ENCODE measurements at places on chromosomes 13 and 19.

DNA sequence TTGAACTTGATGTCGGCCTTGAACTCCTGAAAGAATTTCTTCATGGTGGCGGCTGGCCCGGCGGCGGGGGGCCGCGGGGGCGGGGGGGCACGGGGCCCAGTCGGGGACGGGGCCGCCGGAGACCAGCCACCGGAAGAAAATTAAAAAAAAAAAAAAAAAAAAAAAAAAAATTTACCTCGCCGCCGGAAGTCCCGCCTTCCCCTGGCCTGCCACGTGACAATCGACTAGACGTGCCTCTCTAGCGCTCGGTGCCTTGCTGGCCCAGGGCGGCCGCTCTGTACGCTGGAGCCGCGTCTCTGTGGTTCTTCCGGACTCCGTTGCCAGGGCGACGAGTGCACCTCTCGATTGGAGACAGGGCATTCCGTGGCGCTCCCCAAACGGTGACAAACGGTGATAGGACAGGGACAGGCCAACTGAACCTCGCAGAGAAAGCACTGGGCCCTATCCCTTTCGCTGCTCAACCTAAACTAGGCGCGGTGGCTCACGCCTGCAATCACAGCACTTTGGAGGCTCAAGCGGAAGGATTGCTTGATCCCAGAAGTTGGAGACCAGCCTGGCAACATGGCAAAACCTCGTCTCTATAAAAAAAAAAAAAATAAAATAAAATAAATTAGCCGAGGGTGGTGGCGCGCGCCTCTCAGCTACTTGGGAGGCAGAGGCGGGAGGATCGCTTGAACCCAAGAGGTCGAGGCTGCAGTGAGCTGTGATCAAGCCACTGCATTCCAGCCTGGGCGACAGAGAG, at the start of gene UBXN6:
Gene UBXN6 (minus strand): TSS at position 141 of the 742 bp plus-strand sequence. CDS start 97 bp downstream, at position 44.
- DNase-seq: peak; percentile 48

- DNase-seq: no peak
Observed at GRCh38 chr19:34556488-34556887, 74.9 kb downstream of the WTIP start.

GRCh38 chr13:50762969-50763567, 80.4 kb downstream of the DLEU7 start:
- no peak for DNase-seq

DNA sequence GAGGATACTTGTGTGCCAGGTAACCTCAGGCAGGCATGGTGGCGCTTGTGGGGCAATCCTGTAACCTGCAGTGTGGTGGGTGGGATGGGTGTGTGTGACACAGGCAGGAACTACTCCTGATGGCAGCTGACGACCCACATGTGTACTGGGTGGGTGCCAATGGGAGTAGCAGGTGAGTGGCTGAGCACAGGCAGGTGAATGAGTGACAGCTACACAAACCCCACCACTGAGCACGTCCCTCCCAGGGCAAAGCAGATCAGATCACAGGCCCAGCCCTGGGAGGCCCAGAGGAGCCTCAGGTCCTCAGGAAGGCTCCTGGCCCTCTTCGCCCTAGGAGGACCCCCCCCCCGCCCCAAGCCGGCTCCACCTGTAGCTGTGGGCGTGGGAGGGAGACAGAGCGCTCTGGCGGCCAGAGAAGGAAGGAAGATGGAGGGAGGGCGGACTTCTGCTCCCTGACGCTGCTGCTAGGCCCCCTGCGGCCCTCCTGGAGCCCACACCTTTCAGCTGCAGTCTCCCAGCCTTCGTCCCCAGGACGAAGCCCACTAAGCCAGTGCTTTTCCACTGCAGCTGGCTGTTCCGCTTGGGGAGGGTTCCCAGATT, 1.3 kb upstream of the ZNF181 start:
- DNase-seq: no peak

- DNase-seq: no peak
Observed at GRCh38 chr19:48451624-48452023, 3.8 kb upstream of the KCNJ14 start.

All from C1 segment of cervical spinal cord (tissue), 14 donors.